Stimulated activated naive B cell treated with anti-CD40 and anti-IgM and Interleukin-4, amounts not matched to agents 10 μg/mL and 1 μg/mL and 100 μg/mL, for 72 hours (primary cell): ENCODE measurements at places on chromosomes 2 and 18.
A peak's percentile ranks its signal among the peaks of the same experiment; 100 is the strongest.

- no peak for DNase-seq
Measured at GRCh38 chr18:37564711-37565100, 892 bp downstream of the CELF4 start.

- DNase-seq, result peak; percentile 72
Measured at GRCh38 chr2:12507295-12507694, 209.4 kb upstream of the TRIB2 start.

DNA sequence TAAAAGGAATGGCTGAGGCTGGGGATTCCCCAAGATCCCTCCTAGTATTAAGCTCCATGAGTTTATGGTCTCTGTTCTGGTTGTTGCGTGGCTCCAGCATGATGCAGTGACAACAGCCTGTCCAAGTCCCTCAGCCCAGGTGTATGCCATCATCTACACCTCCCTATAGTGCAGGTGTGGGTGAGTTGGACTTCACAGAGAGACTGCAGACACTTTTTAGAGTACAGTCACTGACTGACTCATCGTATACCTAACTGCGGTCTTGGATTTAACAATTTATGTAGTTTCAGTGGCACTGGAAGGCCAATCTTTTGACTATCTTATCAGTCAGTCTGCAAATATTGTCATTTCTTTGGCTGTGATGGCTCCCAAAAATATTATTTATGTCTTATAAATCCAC, 415.0 kb downstream of the TMX3 start:
- DNase-seq, result no peak

- DNase-seq, result no peak
Measured at GRCh38 chr2:222076973-222077690, 221.7 kb downstream of the PAX3 start.

DNA sequence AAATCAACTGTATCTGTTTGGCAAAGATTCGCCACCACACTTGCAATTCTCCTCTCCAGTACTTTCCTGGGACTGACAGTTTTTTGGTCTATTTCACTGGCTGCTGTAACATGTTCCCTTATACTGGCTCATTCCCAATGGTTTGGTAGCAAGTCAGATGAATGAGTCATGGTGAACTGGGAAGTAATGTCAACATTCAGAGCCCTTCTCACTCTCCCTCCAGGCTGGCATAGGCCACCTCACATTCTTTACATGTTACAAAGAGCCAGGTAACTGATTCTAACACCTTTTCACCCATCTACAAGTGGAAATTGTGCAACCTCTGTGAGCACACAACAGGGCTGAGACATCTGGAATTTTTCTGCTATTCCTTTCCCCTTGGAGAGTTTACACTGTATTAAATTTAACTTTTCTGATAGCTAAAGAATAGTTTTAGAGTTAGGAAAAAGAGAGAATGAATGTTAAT, 111.3 kb upstream of the TLK1 start:
- no peak for DNase-seq

GRCh38 chr2:13558368-13558767, 841.6 kb downstream of the TRIB2 start:
- no peak for DNase-seq

DNA sequence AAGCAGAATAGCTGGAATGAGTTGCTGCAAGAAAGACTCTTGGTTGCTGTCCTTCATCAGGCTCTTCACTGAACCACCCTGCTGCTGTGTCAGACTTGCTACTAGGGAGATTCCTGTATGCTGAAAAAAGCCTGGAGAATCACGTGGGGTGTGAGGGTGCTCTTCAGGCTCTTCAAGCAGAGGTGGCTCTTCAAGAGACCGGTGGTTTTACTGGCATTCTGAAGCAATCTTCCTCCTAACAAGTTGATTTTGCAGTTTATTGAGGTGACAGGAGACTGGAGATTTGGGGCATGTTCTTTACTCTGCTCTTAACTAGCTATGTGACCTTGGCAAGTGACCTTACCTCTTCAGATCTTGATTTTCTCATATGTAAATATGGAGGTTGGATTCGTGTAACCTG, 14.1 kb downstream of the TMEM178A start:
- DNase-seq, result no peak

- no peak for DNase-seq
Measured at GRCh38 chr2:1598041-1598710, 146.1 kb downstream of the PXDN start.

- DNase-seq, result no peak
Measured at GRCh38 chr2:218386505-218387368, 4.7 kb downstream of the SLC11A1 start.

- DNase-seq, result no peak
Measured at GRCh38 chr2:182067393-182067792, 81.7 kb downstream of the PPP1R1C start.

DNA sequence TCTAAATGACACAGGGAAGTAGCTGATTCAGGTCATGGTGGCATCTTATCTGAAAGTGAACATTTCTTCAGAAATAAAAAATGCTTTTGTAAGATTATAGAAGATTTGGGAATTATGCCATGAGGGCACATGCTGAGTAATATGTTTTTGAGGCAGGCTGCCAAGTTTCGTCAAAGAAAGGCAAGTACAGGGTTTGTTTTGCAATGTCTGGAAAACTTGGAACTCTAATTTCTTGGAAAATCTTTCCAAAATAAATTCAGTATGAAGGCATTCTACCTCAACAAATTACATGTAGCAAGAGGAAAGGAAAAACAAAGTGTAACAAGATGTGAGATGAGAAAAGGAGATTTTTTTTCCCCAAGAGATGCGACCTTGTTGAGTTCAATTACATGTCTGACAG, 167.7 kb downstream of the PLCL1 start:
- no peak for DNase-seq

GRCh38 chr2:109176928-109177327, 47.9 kb downstream of the SH3RF3 start:
- DNase-seq, result no peak

DNA sequence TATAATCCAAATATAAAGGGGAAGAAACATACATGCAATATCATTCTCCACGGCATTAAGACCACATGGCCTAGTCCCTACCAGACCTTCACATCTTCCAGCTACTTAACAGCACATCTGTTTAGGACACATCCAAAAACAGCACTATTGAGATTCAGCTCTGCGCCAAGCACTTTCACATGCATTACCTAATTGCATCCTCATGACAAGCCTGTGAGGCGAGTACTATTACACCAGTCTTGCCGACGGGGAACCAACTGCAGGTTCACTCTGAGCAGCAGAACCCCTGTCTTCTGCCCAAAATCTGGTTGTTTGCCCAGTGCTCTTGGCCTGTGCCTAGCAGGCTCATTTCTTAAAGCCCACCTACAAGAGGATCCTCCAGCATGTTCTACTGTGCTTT, 66.7 kb downstream of the AAK1 start:
- DNase-seq, result no peak

- DNase-seq, result no peak
Measured at GRCh38 chr2:212683346-212684097, 144.9 kb upstream of the ERBB4 start.

- DNase-seq, result no peak
Measured at GRCh38 chr2:174449033-174449432, 37.8 kb downstream of the GPR155 start.

DNA sequence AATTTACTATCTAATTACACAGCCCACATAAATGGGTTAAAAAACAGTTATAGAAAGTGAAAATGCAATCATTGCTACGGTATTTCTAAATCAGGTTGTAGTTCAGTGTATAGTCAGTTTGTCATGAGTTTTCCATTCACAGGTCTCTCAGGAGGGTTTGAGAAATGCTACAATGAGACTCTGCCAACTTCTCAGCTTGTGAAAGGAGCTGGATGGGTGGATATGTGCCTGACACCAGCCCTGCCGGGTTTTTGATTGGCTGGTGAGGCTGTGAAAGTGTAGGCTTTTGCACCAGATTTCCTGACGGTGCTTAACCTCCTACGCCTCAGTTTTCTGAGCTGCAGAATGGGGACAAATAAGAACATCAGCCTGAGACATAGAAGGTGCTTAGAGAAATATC, 102.6 kb upstream of the SMIM21 start:
- DNase-seq, result no peak

- DNase-seq, result no peak
Measured at GRCh38 chr2:32358111-32358482, 1.3 kb downstream of the BIRC6 start.

- DNase-seq, result peak; percentile 64
Measured at GRCh38 chr18:11947214-11948191, 33.8 kb upstream of the IMPA2 start.

GRCh38 chr2:24492421-24493279, 1.6 kb downstream of the NCOA1 start:
- no peak for DNase-seq

DNA sequence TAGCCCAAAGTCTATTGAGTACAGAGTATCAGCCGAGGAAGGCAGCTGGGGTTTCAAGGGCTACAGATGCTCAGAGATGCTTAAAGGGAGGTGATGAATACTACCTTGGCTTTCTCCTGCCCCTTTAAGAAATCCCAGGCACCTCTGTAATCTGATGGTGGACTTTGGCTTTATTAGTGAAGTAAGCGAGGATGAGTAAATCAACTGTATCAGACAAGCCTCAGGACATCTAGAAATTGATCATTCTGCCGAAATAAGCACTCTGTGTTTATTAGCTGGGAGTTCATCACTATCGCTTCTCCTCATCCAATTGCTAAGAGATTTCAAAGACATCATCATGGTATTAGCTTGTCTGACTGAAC, 344.4 kb downstream of the SETBP1 start:
- no peak for DNase-seq

GRCh38 chr18:58117786-58118403, 73.9 kb downstream of the NEDD4L start:
- DNase-seq, result no peak

GRCh38 chr2:207428573-207428972, 101.2 kb upstream of the CREB1 start:
- DNase-seq, result no peak

DNA sequence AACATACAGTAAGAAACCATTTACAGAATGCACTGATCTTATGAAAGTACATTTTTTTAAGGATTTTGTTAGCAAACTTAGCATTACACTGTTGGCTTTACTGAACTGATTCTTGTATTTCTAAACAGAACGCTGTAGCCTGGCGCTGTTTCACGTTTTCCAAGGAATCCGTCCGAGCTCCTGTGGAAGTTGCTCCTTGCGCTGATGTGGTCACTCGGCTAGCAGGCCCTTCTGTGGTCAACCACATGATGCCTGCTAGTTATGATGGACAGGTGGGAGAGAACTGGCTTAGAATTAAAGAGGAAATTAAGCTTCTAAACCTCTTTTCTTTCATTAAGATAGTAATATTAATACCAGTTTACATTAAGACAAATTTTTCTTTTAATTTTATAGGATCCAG, 76.8 kb downstream of the CEP192 start:
- DNase-seq, result no peak
